Midbrain (tissue), 1 donor: ENCODE measurements at places on chromosomes 3 and 15.

DNA sequence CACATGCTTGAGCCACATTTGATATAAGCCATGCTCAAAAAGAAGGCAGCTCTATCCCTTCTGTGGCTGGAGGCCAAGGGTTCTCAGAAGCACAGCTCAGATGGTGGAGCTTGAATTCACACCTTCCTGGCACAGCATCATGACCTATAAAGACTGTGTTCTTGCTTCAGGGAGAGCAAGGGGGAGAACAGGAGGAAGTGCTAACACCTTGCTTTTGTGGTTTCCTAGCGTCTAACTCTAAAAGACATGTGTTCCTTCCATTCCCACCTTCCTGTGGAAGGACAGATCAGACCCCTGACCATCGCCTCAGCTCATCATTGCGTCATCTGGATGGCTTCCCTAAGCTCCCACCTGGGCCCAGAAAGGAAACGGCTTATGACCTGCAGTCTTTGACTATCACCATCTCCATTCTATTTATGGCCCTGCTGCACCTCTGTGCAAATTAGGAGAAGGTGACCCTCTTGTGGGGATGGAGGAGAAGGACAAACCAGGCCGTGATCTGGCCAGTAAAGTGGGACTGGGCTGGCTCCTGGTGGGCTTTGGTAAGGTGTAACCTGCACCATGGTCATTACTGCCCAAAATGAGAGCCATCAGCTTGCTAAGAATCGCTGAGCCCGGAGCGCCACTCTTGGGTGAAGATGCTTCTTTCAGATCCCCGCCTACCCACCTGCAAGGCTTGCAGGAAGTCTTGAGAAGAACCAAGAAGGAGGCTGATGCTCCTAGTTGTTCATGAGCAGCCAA, 128.5 kb downstream of the SERPINI1 start:
- DNase-seq = no peak

DNA sequence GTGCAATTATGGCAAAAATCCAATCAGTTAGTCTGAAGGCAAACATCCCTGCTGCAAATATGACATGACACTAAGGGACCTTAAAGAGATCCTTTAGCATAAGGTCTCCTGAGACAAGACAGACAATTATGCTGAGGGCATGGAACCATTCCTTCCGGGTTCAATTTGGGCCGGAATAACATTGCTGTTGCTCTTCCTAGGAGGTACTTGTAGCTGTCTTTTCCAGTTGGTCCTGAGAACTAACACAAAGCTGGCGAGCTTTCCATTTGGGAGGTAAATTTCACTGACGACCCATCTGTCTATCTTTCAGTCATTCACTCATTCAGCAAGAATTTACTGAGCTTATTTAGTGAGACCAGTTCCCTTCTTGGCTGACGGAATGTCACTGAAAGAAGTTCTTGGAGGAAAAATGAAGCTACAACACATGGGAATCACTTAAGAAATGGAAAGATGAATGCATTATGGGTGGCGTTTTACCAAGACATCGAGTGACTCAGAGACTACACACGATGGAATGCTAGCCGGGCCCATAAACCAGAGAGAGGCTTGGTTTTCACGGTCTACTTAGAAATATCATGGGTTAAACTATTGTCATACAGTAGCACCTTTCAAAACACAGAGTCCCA, 215.5 kb downstream of the PDZRN3 start:
- DNase-seq = no peak

- DNase-seq = no peak
Measured at GRCh38 chr15:82551646-82552247, 11.5 kb upstream of the RPS17 start.

DNA sequence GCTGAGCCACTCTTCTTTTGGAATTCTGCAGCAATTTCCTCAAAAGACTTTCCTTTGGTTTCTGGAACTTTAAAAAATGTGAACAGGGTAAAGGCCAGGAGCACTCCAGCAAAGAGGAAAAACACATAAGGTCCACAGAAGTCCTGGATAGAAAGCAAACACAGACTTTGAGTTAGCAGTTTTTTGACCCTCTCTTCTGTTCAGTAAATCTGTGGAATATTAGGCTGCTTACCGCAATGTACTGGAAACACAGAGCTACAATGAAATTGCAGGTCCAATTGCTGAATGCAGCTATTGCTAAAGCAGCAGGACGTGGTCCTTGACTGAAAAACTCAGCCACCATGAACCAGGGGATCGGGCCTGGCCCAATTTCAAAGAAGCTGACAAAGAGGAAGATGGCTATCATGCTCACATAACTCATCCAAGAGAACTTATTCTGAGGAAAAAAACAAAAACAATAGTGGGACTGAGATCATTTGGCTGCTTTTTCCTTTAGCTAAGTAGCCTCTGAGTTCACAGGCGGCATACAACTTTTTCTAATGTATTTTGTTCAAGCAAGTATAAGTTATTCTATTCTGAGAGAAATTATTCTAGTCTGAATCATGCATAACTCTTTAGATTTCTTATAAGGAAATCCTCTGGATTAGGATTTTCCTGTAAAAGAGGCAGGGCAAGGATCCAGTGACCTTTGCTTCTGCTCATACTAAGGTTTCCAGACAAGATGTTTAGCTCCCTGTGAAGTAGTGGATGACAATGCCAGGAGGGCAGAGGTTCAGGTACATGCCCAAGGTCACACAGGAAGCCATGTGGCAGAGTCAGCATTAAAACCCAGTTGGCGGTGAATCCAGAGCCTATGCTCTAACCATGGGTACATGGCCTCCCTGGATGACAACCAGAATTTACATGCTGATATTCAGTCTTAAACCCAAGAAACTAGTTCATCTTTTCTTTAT, 28.3 kb downstream of the SLC2A2 start:
- no peak for DNase-seq

DNA sequence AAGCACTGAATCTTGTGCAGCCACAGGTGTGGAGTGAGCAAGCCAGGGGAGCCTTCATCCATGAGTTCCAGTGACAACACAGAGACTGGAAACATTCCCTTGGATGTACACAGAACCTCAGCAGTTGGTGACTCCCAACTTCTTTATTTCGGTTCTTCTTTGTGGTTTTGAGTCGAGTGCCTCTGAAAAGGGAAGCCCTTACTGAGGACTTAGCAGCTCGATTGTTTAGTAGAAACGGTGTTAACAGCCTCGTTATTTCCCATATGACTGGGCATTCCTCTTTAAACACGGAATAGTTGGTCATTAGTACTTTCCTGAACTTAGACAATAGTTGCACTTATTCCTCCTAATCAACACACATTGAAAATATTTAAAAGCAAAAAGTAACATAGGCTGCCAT, 7.7 kb downstream of the SLCO3A1 start:
- peak; percentile 30 for DNase-seq

DNA sequence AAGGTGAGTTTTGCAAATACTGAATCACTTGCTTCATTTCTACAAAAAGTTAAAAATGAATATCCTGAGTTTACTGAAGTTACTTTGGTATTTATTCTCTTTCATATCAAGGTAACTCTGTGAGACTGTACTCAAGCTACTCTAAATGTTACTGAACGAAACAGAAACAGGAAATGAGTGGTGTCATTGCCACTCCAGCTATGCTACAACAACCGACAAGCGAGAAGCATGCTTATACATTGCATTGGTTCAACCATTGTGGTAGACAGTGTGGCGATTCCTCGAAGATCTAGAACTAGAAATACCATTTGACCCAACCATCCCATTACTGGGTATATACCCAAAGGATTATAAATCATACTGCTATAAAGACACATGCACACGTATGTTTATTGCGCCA, 313.2 kb upstream of the THBS1 start:
- no peak for DNase-seq

- DNase-seq = no peak
Measured at GRCh38 chr3:64380546-64380945, 155.3 kb upstream of the PRICKLE2 start.

DNA sequence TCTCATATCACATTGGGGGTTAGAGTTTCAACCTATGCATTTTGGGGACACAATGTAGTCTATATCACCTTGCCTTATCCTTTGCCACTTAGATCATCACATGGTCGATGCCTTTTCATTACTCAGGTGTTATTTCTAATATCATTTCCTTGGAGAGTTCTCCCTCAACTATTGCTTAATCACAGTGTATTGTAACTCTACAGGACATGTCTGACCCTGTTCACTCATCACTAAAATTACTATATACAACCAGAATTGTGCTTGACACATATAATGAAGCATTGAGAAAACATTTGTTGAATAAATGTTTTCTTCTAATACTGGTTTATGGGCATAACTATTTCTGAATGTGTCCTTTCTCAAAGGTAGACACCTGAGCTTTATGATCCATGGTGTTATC, 207.4 kb downstream of the EPHA6 start:
- no peak for DNase-seq

DNA sequence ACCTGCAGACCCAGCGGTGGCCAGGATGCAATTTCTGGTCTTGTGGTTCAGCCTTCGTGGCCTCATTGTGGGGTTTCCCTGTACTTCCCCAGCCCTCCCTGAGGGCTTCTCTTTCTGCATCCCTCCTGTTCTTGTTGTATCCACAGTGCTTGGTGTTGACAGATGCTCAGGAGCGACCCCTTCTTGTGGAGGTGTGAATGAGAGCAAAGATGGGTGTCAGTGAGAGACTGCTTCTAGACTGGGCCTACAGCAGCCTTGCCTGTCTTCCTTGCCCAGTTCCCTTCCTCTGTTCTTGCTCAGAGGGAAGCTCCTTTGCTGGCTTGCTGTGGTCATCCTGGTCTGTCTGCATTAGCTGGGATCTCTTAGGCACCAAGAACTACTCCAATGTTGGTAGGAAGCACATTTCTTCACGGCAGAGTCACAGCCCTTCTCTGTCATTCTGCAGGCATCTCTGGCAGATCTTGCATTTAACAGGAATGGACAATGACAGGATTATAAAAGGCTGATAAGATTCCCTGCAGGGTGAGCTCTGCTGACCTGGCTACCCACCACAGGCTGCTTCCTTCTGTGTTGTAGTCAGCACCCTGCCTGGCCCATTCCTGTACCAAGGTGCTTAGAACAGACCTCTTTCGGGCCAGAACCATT, 317.8 kb upstream of the C2CD4B start:
- DNase-seq = no peak

- DNase-seq = no peak
Measured at GRCh38 chr3:146465693-146466465, 3.5 kb downstream of the PLSCR2 start.

DNA sequence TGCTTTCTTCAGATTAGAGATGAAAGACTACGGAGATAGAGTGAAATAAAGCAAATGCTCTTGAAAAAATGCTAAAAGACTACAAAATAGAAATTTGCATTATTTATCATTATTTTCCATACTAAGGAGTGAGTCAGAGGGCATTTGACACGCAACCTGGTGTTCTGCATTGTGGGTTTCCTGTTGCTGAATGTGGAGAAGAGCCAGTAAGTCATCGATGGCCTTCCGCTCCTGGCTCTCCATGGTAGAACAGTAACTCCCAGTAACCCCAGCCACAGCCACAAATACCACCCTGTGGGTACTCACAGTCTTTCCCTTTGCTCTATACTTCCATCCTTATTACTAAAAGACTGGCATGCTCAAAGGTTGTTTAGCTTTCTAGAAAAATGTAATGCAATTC, 61.5 kb downstream of the CGGBP1 start:
- DNase-seq = no peak

GRCh38 chr3:81513591-81513990, 247.9 kb downstream of the GBE1 start:
- no peak for DNase-seq

GRCh38 chr3:7029562-7029961, 168.6 kb downstream of the GRM7 start:
- no peak for DNase-seq

DNA sequence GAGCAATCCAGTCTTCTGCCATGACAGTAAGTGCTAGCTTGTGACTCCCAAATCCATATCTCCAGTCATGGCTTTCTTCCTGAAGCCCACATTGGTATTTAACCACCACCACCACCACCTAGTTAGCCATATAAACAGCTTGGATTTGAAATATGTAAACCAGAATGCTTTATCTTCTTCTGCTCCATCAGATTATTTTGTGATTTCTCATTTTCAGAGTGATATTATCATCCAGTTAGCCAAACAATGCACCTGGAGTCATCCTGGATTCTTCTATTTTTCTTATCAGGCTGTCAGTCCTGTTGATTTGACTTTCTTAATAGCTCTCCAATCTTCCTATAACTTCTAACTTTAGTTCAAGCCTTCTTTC, 124.3 kb upstream of the PTX3 start:
- DNase-seq = no peak

DNA sequence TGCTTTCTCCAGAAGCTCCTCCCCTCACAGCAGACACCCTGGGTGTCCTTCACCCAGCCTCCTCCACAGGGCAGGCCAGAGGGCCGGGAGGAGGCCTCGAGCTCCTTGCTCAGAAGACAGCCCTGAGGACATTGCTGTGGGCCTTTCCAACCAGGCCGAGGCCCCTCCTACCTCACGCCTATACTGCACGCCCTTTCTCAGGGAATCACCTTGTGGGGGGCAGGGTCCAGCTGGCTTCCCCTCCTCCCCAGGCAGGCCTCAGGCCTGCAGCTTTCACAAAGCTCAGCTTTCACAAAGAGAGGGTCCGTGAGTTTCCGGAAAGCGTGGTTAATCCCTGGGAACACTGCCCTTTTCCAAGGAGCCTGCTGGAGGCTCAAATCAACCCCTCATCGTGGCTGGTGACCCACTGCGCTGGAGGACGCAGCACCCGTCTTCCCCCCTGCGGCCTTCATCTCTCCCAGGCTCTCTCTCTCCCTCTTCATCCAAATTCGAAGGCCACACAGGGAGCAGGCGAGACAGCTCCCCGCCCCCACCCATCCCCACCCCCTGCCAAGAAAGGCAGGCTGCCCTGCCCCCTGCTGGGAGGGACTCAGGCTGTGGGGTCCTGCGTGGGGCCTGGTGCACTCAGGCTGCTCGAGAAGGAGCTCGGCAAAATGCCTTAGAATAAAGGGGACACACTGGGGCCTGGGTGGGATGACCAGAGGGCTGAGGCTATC, 79.4 kb downstream of the OCA2 start:
- DNase-seq = no peak

DNA sequence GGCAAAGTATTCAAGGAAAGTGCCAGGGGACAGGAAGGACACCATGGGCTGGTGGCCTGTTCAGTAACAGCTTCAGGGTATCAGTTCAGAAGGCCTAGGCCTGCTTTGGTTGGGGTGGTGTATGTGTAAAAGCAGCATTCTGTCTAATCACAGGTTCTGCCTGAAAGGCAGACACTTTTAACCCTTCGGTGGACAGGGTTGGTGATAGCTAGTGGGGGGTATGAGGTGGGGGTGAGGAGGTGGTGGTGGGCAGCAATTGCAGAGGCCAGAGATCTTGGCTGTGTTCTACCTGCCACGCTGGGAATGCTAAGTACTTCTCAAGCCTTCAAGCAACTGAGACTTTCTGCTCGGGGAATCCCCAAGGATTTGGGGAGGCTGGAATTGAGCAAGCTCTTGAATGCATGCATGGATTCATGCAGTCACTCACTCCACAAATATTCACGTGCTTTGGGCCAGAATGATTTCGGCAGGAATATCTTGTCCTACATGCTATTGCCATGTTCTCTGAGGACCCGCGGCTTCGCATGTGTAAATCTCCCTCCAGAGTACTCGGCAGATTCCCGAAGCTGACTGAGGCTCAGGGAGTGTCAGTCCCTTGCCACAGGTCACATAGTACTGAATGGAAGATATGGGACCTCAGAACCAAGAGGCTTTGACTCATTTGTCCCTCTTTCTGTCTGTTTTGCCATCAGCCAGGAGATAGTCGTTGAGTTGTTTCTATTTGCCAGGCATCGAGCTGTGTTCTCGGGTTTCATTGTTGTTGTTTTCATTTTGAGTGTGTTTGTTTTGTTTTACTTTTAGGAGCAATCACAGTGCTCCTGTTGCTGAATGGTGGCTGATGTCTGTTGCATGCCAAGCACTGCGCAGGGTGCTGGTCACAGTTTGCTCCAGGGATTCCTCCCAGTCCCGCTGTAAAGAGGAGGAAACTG, 65.5 kb downstream of the SMAD3 start:
- DNase-seq = no peak

- no peak for DNase-seq
Measured at GRCh38 chr3:129433565-129433964, 5.1 kb upstream of the EFCAB12 start.
